ENCODE measurements at places on chromosomes 13 and 19.
A peak's percentile ranks its signal among the peaks of the same experiment; 100 is the strongest.

- no peak for DNase-seq
Observed at GRCh38 chr13:48214519-48215121, 18.4 kb upstream of the ITM2B start.

DNA sequence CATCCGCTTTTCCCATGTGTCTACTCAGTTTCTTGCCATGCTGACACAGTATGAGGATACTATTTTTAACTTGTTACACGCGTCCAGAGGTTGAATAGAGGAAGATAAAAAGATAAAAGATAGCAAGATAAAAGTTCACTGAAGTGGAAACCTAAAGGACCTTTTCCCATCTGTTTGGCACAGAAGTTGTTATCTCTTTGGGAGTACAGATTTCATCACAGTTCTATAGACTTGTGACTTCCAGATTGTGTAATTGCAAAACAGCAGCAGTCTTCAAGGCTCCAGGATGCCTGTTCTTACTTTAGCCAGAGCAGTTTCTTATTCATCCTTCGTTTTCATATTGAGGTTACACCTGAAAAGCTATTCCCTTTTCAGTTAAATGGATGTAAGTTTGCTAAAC lies 369.2 kb downstream of the GPC5 start:
- no peak for DNase-seq

DNA sequence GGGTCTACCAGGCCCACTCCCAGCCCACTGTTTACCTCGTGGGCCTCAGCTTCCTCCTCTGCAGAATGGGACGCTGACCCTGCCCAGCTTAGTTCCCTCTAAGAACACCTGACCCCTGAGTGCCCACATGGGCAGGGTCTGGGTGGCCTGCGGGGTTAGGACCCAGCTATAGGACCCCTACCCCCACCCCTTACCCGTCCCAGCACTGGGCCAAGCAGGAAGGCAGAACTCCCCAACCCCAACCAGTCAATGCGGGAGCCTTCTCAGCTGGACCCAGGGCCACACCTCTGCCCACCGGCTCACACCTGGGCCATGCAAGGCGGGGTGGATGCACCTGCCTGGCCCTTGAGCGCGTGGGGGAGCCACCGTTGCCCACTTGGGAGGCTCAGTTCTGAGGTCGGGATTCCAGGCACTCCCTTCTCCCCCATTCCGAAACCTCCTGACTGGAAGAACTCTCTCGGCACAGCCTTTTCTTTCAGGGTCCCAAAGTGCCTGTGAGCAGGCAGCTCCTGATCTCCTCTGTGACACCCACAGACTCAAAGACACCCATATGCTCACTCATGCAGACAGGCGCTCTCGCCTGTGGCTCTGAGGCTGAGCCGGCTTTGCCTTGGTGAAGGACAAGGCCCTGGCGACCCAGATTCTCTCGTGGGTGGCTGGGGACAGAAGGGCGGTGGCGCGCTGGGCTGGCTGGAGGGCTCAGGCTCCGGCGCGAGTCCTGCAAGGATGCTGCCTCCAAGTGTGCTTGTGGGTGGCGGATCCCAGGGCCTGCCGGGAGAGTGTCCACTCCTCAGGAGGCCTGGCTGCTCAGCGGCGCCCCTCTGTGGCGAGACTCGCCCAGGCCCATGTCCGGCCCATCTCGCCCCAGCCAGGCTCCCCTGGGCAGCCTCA lies 27.9 kb upstream of the PARP4 start:
- no peak for DNase-seq

DNA sequence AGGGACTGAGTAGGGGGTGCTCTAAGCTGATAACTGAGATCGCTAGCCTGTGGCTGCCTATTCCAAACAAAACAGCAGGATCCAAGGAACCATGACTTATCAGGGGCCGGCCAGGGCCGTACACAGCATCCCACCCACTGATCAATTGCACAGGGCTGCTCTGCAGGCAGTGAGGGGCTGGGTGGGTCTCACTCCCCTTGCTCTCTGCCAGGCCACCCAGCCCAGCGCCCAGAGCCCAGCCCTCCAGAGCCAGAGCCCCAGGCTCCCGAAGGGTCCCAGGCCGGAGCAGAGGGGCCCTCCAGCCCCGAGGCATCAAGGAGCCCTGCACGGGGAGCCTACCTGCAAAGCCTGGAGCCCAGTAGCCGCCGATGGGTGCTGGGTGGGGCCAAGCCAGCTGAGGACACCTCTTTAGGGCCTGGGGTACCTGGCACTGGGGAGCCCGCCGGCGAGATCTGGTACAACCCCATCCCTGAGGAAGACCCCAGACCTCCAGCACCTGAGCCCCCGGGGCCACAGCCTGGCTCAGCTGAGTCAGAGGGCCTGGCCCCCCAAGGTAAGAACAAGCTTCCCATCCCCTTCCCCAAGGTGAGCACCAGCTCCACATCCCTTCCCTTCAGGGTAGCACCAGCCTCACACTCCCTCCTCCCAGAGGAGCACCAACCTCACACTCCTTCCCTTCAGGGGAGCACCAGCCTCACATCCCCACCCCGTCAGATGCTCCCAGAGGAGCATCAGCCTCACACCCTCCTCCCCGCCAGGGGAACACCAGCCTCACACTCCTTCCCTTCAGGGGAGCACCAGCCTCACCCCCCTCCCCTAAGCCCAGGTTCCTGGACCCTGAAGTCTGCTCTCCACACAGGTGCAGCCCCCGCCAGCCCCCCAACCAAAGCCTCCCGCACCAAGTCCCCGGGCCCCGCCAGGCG lies 1.9 kb downstream of the SYDE1 start:
- DNase-seq: no peak

DNA sequence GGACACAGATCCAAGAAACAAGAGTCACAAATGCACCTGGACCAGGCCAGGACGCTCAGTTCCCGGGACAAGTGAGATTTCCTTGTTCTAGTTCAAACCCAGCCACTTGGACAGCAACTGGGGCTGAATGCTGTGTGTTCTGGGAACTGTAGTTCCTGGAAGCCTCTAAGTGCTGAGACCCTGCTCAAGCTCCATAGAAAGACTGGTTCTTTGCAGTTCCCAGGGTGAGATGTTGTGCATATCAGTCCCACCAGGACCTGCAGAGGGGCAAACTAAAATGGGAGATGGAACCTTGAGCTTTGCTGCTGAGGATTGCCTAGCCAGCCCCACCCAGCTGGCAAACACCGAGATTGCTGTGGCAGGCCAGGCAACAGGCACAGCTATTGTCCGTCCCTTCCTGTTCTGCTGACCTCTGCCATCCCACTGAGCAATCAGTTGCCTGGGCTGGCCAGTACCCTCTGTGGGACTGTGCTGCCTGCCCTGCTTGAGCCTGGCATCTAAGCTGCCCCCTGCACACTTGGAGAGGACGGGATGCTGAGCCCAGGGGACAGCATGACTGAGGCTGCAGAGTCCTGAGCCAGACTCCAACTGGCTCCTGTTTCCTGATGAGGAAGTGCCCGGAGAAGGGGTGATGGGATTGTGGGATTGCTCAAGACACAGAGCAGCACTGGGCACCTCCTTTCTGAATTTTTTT lies 1.4 kb upstream of the GIPC1 start:
- DNase-seq: no peak

GRCh38 chr13:63449550-63449949 lies 2033.9 kb upstream of the PCDH20 start:
- DNase-seq: no peak

GRCh38 chr19:34482380-34483250 lies 1.1 kb downstream of the WTIP start:
- no peak for DNase-seq

GRCh38 chr19:3207461-3208242 lies 16.8 kb upstream of the CELF5 start:
- DNase-seq: no peak

DNA sequence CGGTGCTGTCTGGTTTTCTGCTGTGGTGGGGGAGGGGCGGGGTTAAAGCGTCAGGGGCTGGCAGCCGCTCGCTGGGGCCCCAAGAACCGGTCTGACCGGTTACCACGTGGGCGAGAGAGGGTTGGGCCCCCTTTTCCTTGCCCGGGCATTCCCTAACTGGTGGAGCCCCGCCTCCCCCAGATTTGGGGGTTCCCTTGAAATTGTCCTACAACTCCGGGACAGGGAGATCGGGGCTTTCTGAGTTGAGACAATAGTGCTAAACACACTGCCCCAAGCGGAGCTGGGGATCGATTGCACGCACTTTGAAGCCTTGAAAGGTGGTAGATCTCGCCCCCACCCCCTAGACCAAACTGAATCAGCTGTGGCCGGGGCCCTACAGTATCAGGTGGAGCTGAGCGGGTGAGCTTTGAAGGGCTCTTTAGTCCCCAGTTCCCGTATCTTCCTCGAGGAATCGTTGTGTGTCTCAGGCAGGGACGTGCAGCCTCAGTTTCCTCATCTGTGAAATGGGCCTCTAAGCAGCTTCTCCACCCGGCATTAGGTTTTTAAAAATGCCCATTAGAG lies 4.8 kb downstream of the IER2 start:
- peak; percentile 57 for DNase-seq

DNA sequence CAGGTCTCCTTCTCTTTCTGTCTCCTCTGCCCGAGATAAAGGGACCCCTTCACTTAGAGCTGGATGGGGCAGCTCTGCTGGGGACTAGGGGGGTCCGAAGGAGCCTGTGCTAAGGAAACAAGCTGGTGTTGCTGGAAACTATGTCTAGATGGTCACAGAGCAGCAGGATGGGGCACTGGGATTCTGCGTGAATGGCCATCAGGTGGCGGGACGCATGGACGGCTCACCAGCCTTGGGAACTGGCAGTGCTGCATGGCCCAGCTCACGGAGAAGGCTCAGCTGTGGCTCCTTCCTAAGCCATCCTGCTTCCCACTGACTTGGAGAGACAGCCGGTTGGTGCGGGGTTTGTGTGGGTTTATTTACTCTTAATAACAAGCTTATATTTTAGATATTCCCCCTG lies 411.8 kb downstream of the ZNF536 start:
- no peak for DNase-seq

GRCh38 chr13:51347099-51347498 lies 7.6 kb downstream of the SERPINE3 start:
- DNase-seq: no peak

- no peak for DNase-seq
Observed at GRCh38 chr13:69796256-69796655, 311.4 kb upstream of the ATXN8OS start.

GRCh38 chr19:1799695-1800342 lies 12.3 kb downstream of the ATP8B3 start:
- DNase-seq: no peak

All from stimulated activated CD4-positive, alpha-beta T cell treated with anti-CD3 and anti-CD28 coated beads, TNF-alpha, amount 100 ng/mL, for 4 hours (primary cell).